ENCODE measurements at places on chromosomes 16 and 17.

- no peak for DNase-seq
Observed at GRCh38 chr17:58789160-58789559, 33.5 kb downstream of the PPM1E start.

DNA sequence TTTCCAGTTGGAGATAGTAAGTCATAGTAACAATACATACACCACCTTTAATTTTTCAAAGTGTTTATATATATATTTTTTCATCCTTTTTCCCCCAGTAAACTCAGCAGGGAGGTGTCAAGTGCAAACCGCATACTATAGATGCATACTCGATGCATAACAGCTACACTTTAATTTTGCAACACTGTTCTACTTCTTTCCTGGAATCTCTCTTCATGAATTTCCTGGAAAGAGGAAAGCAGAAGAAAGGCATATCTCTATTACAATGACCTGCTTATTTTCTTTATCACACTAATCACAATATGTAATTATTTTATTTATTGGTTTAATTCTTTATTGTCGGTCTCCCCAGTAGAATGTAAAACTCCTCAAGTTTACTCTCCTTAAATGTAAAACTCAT lies 140.0 kb downstream of the SNX11 start:
- DNase-seq = no peak

GRCh38 chr16:31713945-31714902 lies 159.4 kb upstream of the ZNF267 start:
- no peak for DNase-seq

DNA sequence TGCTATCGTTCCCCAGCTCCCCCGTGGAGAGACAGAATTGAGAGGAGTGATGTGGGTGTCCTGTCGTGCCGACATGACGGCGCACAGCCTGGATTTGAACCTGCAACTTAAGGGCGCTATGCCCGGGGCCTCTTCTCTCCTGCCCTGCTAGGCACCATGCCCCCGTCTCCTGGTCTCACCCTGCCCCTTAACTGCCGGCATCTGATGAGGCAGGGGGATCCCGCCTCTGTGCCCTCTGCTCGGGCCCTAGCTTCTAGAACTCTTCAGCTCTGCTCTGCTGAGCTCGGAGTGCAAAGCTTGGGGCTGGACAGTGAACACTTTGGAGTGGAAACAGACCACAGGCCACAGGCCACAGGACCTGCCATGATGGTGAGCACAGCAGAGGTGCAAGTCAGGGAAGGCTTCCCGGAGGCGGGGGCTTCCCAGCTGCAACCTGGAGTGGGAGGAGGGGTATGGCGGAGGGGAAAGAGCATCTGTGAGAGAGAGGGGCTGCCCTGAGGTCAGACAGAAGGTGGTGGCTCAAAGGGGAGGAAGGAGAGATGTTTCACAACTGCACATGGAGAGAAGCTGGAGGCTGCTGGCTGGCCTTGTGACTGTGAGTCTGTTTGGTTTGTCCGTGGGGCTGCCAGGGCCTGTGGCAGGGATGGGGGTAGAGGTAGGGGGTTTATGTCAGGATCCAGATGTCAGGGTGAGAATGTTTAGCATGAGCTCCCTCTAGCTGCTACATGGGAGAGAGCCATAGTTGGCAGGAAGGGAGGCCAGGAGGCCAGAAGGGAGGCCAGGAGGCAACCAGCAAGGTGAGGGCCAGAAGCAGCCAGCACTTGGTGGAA lies 107.8 kb downstream of the CRLF3 start:
- DNase-seq = no peak

DNA sequence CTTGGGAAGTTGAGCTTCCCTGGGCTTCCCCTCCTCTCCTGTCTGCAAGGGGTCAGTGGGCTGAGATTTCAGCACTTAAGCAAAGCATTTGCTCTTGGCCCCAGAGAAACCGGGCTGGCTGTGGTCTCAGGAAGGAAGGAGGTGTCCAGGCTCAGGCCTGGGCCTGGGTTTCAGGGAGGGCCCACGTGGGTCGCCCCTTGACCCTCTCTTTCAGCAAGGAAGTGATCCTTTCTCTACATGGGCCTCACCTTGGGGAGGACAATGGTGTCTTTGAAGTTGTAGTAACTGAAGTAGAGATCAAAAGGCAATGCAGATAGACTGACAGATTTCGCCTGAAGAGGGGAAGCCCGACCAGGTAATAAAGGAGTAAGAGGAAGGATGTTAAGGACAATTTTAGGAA lies 2.7 kb downstream of the NOD2 start:
- no peak for DNase-seq

DNA sequence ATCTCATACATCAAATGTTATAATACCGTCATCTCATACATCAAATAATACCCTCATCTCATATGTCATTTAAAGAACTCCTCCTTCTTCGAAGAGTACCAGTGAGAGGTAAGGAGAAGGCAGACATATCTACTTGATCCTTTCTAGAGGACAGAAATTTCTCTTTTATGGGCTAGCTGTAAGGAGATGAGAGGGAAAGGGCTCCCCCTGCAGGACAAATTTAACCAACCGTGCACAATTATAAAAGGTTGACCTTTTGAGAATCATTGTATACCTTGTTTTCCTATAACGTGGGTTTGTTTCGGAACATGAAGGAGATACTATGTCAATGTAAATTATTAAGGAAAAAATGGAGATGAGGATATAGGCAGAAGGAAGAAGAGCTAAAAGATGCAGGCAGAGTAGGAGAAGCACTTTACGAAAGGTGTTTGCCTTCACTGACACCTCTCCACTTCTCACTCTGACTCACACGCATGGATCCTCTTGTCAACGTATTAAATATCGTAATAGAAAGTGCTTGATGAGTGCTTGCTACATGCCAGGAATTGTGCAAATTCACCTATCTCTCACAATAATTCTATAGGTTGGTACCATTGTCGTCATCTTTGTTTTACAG lies 465.9 kb upstream of the ERCC4 start:
- no peak for DNase-seq

GRCh38 chr17:75356260-75356937 lies 49.1 kb downstream of the GRB2 start:
- no peak for DNase-seq

DNA sequence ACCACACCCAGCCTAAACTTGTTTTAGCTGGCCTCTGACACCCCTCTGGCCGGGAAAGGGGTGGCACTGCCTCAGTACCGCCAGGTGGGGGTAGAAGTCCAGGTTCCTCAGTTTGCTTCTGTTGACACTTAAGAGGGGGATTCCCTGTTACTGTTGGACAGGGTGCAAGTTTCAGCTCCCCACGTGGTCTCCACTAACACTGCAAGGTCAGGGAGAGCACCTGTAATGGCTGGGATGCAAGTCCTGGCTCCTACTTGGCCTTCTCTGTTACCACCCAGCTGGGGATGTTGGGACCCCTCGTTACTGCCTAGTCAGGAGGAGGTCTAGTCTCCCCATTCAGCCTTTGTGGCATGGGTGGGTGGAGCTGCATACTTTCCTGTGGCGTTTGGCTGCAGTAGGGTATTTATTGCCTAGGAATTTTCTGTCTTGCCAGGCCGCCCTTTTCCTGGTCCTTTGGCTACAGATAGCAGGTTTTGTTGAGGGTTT lies 10.6 kb upstream of the MFAP4 start:
- DNase-seq = no peak

DNA sequence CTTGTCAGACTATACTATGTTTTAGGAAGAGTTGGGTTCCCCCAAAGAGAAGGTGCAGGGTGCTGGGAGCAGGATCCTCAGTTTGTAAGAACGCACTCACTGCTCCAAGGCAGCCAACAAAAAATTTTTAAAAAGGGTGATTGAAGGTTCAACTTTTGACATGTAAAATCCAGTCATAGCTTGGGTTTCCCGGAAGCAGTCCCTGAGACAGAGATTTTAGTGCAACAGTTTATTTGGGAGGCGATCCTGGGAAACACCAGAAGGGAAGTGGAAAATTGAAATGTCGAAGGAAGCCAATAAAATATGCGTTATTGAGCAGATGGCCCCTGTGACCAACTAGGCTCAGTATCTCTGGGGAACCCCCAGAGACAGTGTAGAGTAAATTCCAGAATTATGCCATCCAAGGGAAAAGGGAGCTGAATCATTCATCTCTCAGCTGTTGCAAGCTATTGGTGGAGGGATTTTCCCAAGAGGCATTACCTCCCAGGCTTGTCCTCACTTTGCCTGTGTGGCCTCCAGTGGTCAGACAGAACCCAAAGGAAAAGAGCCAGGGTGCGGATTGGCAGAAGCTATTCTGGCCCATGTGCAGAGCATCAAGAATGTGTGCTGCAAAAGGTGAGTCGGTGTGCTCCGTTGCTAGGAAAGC lies 72.9 kb downstream of the HS3ST3B1 start:
- no peak for DNase-seq

GRCh38 chr17:34447406-34447805 lies 84.4 kb upstream of the CCL1 start:
- DNase-seq = no peak

DNA sequence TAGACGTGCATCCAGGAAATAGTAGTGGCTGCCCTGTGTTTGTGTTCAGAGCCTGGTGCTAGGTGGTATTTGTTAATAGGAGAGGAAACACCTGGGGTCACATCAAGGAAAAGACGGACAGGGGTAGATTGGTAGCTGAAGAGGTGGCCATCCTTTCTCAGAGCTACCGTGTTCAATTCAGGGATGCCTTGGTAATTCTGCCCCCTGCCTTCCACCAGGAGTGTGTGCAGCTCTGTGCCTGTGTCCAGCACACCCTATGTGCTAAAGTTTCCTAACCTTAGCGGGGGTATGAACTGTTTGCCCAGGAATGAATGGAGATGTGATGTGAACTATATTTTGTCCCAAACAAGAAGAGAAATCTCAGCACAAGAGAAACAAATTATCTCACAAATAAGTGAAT lies 174.1 kb upstream of the MPHOSPH6 start:
- DNase-seq = no peak

GRCh38 chr17:73652886-73653480 lies 8.7 kb upstream of the SDK2 start:
- DNase-seq = no peak

DNA sequence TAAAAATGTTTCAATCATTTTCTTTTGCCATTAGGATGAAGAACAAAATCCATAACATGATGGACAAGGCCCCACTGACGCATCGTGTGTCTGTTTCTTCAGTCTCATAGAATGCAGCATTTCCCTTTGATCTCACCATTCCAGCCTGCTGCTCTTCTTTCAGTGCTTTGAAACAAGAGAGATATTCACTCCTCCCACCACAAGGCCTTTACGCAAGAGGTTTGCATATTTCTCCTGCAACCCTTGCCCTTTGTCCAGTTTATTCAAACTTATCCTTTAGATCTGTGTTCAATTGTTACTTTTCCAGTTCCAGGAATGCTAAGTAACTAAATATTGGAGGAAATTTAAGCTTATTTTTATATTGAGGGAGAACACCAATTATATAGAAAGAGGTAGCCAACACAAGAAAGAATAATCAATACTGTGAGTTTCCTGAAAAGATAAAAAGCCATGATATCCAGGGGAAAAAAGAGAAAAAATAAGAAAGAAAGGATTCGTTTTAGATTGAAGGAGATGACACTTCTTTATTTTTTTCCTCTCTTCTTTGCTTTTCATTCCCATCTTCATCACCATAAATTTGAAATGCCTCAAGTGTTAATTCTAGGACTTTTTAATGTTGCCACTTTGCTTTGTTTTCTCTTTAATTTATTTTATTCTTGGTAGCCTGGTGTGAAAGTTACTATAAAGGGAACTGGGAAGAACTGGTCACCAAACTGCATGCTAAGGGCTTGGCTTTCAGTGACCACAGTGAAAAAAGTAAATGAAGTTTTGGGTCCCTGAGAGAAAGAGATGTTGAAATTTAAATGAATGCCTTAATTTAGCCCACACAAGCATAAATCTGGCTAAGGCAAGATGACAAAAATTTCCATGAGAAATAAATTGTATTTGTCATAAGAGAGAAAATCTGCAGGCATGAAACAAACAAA lies 102.1 kb downstream of the KIF2B start:
- no peak for DNase-seq

DNA sequence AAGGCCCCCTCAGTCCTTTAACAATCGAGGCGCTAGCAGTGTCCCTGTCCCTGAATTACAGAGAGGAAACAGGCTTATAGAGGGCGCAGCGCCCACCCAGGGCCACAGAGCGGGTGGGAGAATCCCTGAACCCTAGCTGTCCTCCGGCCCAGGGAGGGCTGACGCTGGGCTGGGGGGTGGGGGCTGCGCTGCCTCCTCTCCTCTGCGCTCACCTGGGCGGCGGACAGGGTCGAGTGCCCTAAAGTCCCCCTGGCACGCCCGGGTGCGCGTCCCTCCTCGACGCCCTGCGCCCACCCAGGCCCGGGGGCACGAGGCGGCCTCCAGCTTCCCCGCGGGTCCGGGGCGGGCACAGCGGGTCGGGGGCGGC lies 200.4 kb upstream of the N4BP1 start:
- DNase-seq = no peak

DNA sequence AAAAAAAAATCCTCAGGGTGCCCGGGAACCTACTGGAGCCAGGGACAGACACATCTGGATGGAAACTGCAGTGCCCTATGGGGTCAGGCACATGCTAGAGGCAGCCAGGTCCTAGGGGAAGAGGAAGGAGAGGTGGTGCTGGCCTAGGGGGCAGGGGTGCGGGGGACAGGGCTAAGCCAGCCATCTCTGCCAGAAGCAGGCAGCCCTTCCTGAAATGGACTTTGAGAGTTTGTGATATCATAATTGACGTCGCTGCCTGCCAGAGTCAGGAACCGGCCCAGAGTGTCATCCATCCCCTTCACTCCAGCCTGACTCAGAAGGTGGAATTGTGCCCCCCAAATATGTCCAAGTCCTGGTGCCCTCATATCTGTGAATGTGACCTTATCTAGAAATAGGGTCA lies 25.0 kb upstream of the BAHCC1 start:
- DNase-seq = no peak

DNA sequence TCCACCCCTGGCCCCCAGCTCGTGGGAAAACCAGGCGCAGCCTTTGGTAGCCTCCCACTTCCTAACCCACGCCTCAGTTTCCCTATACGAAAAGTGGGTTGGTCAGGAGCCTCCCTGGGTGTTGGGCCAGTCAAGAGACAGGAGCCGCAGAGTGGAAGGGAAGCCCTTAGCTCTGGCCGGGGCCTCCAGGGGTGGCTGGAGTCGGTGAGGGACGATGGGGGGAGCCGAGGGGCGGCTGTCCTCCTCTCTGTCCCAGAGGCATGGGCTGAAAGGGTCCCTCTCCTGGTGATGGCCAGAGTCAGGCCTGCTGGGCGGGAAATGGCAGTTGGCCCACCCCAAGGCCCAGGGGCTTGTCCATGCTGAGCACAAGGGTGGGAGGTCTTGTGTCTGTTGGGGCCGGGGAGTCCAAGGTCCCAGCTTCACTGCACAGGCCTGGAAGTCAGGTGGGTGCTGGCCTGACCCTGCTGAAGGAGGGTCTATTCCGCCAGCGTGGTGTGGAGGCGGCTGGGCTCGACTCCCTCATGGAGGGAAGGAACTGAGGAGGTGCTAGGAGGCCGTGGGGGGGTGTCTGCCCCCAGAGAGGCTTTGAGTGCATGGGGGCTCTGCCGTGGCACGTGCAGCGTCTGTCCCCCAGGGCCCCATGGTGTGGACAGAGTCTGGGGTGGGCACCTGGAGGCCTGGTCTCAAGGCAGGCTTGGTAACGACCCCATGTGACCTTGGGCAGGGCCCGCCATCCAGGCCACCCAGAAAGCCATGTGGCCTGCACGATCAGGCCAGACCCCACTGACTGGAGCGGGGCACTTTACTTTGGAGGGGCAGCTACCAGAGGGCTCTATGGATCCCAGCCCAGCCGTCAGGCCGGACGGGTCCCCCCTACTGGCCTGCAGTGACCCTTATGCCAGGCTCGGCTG lies 1.1 kb downstream of the SLC16A3 start:
- DNase-seq = no peak

GRCh38 chr17:55549140-55549539 lies 37.9 kb upstream of the SMIM36 start:
- DNase-seq = no peak
